ENCODE measurements at places on chromosomes 3 and 15.

DNA sequence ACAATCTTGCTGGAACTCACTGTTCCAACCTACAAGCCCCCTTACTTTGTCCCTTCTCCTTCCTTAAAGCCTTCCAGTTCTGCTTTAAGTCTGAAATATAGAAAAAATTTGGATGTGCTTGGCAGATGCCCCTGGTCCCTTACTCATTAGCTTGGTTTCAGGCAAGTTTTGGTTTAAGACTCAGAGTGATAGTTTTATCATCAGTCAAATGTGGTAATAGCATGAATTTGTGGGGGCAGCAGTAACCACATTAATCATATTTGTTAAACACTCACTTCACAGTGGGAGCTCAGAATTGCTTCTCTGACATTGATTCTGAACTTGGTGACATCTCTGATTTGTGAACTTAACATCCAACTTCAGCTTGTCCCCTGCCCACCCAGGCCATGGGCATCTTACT is 58.3 kb upstream of the ALDH1A3 start:
- H3K36me3 ChIP-seq: peaks cover 9% of the 10 kb centered on the region
- H3K27me3 ChIP-seq: peaks cover 21% of the 10 kb centered on the region
- DNase-seq: no peak
- H3K4me1 ChIP-seq: no peaks in the 10 kb centered on the region

DNA sequence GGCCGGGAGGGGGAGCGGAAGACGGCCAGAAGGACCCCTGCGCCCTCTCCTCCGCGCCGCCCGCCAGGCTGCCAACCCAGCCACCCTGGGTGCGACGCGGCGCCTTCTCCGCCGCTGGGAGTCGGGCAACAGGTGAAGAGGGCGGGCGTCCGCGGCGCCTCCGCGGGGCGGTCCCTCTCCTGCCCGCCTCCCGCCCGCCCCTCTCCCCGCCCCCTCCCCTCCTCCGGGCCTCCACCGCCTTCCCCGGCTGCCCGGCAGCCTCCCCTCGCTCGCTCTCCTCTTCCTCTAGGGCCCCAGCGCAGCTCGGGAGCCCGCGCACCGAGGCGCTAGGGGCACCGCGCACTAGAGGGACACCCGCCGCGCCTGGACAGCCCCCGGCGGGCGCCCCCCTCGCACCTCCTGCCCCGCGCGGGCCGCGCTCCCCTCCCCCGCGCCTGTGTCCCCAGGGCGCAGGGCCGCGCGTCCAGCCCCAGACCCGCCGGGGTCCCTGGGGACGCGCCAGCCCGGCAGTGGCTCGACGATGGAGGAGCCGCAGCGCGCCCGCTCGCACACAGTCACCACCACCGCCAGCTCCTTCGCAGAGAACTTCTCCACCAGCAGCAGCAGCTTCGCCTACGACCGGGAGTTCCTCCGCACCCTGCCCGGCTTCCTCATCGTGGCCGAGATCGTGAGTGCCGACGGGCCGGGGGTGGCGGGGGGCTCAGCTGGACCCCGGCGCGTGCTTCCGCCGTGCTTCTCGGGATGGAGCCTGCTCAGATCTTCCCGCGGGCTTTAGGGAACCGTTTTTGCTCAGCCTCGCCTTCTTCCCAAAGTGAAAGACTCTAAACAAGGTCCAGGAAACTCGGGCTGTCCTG is at the start of gene CMTM8:
Gene CMTM8 (plus strand): TSS at position 228 of the 854 bp plus-strand sequence. CDS start 293 bp downstream, at position 521.
- no peak within 1 kb of the TSS for H3K27ac ChIP-seq
- peak; percentile 70 for DNase-seq
- peaks cover 44% of the 10 kb centered on the region for H3K27me3 ChIP-seq
- peaks cover 42% of the 10 kb centered on the region for H3K4me1 ChIP-seq
- peak within 1 kb of the TSS; percentile 88 for H3K4me3 ChIP-seq

DNA sequence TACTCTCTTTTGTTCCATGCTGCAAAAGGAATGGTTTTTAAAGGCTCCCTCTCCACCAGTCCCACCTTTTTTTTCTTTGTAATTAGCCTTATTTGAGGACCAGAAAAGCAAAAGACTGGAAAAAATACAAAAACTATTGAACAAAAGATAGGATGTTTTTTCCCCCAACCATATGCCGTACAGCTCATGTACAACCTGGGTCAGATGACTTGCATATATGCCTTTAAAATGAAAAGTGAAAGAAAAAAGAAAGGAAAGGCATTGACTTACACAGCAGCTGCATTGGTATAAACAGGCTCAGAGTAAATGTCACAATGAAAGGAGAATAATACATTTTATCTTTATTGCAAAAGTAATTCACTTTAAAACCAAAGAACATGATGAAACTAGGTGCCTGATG is 69.5 kb upstream of the CMC1 start:
- no peaks in the 10 kb centered on the region for H3K27me3 ChIP-seq
- H3K4me1 ChIP-seq: no peaks in the 10 kb centered on the region
- no peaks in the 10 kb centered on the region for H3K36me3 ChIP-seq
- DNase-seq: no peak

DNA sequence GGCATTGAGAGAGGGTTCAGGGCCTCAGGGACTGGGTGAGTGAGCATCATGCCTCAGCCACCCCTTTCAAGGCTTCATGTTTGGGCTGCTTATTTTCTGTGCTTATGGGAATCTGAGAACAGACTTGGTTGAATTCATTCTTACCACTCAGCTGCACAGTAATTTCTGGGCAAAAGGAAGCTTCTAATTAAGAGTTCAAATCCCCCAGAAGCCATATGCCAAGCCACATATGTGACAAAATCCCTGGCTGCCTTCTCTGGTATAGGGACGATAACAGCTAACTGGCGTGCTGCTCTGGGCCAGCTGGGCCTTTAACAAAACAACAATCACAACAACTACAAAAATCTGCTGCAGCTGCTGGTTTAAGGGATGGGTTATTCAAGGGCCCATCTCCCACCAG is 181.0 kb upstream of the ANKRD28 start:
- no peak overlapping the region for H3K27ac ChIP-seq
- peaks cover 22% of the 10 kb centered on the region for H3K4me1 ChIP-seq
- no peaks in the 10 kb centered on the region for H3K36me3 ChIP-seq
- peaks cover 10% of the 10 kb centered on the region for H3K27me3 ChIP-seq
- DNase-seq: no peak

GRCh38 chr15:98009971-98010370 is 49.5 kb downstream of the ARRDC4 start:
- peaks cover 7% of the 10 kb centered on the region for H3K27me3 ChIP-seq
- DNase-seq: no peak
- H3K4me3 ChIP-seq: no peak overlapping the region
- no peaks in the 10 kb centered on the region for H3K36me3 ChIP-seq
- no peaks in the 10 kb centered on the region for H3K4me1 ChIP-seq

- no peak overlapping the region for H3K27ac ChIP-seq
- peaks cover 6% of the 10 kb centered on the region for H3K27me3 ChIP-seq
- no peak for DNase-seq
- no peak overlapping the region for H3K4me3 ChIP-seq
- H3K36me3 ChIP-seq: no peaks in the 10 kb centered on the region
Observed at GRCh38 chr15:97561529-97561928, 399.0 kb upstream of the ARRDC4 start.

DNA sequence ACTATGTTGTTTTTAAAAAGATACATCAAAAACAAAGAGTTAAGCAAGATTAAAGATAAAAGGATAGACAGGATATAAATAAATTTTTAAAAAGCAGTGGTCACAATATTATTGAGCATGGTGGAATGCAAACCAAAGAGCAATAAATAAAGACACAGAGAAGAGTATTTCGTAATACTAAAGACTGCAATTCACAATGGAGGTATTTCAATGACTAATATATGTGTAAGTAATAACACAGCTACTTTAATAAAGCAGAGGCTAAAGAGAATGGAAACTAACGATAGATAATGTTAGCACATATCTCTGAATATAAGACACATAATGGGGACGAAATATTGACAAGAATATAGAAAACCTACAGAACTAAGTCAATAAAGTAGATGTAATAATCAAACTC is 219.6 kb downstream of the WDR72 start:
- peaks cover 5% of the 10 kb centered on the region for H3K27me3 ChIP-seq
- peaks cover 6% of the 10 kb centered on the region for H3K36me3 ChIP-seq
- no peak for DNase-seq
- peaks cover 27% of the 10 kb centered on the region for H3K4me1 ChIP-seq

- H3K36me3 ChIP-seq: peaks cover 6% of the 10 kb centered on the region
- peaks cover 71% of the 10 kb centered on the region for H3K27me3 ChIP-seq
- H3K4me1 ChIP-seq: peaks cover 25% of the 10 kb centered on the region
- H3K4me3 ChIP-seq: no peak overlapping the region
- no peak overlapping the region for H3K27ac ChIP-seq
Observed at GRCh38 chr15:40320931-40321371, 2.5 kb upstream of the INAFM2 start.
